ENCODE measurements at places on chromosomes 6 and 20. TPM values are rescaled to one million over a fixed set of nuclear protein-coding genes. Genes with fewer than 3 reads are reported as not detected.
A peak's percentile ranks its signal among the peaks of the same experiment; 100 is the strongest.

Gene GINS1
- 30.4 TPM for total RNA-seq

Gene HLA-DPB1
- 1.5 TPM for total RNA-seq

Gene PPP1R18
- total RNA-seq: 33.6 TPM

Gene BMP6
- total RNA-seq: 1.6 TPM

Gene LBP
- 0.15 TPM for total RNA-seq

Gene WFDC10B
- total RNA-seq: not detected

DNA sequence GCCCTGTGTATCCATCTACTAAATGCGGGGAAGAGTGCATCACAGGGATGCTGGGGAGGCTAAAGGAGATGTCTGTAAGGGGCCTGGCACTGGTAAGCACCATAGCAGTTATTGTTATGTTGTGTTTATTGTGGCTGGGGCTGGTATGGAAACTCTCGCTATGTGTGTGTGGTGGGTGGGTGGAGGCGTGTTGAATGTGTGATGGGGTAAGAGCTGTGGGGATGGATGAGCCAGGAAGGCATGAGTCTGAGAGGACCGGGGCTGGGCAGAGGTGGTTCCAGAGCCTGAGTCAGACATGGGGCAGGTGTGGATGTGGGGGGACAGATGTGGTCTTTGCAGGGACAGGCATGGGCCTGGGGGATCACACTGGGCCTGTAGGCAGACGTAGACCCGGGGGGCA is 88.1 kb downstream of the GRM4 start:
- H3K27ac ChIP-seq: no peak overlapping the region
- H3K36me3 ChIP-seq: no peaks in the 10 kb centered on the region
- no peak overlapping the region for H3K4me3 ChIP-seq
- H3K4me1 ChIP-seq: peaks cover 21% of the 10 kb centered on the region
- no peaks in the 10 kb centered on the region for H3K27me3 ChIP-seq

GRCh38 chr6:114339706-114340105 is 3.1 kb downstream of the HS3ST5 start:
- peaks cover 12% of the 10 kb centered on the region for H3K27me3 ChIP-seq
- no peak for DNase-seq

GRCh38 chr6:14857501-14857900 is 388.4 kb upstream of the JARID2 start:
- H3K27ac ChIP-seq: no peak overlapping the region
- DNase-seq: no peak
- H3K36me3 ChIP-seq: no peaks in the 10 kb centered on the region
- no peak overlapping the region for H3K4me3 ChIP-seq
- H3K4me1 ChIP-seq: no peaks in the 10 kb centered on the region

- no peak for DNase-seq
- H3K27me3 ChIP-seq: no peaks in the 10 kb centered on the region
- peaks cover 7% of the 10 kb centered on the region for H3K4me1 ChIP-seq
- no peaks in the 10 kb centered on the region for H3K36me3 ChIP-seq
- H3K4me3 ChIP-seq: no peak overlapping the region
Measured at GRCh38 chr6:54981647-54982046, 135.1 kb downstream of the FAM83B start.

DNA sequence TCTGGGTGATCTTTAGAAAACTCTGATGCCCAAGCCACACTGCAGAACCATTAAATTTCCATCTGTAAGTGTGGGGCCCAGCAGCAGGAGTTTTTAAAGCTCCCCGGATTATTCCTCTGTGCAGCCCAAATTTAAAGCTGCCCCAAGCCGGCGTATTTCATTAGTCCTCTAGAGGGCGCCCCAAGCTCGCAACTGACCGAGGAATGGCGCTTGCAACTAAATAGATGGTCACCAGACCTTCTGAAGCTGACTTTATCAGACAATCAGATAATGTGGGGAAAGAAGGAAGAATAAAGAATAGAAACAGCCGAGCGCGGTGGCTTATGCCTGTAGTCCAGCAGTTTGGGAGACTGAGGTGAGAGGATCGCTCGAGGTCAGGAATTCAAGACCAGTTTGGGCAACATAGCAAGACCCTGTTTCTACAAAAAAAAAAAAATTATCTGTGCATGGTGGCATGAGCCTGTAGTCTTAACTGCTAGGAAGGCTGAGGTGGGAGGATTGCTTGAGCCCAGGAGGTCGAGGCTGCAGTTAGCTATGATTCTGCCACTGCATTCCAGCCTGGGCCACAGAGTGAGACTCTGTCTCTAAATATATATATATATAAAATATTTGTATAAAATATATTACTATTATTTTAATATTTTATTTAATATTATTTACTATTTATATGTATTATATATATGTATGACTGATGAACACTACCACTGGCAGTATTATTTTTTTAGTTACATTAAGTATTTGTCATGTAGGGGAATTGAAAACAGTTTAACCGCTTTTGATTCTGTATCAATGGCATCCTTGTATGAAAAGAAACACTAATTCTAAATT is 56.0 kb downstream of the OTOR start:
- H3K4me3 ChIP-seq: no peak overlapping the region
- DNase-seq: peak; percentile 21
- H3K27ac ChIP-seq: no peak overlapping the region
- no peaks in the 10 kb centered on the region for H3K36me3 ChIP-seq
- H3K4me1 ChIP-seq: no peaks in the 10 kb centered on the region

DNA sequence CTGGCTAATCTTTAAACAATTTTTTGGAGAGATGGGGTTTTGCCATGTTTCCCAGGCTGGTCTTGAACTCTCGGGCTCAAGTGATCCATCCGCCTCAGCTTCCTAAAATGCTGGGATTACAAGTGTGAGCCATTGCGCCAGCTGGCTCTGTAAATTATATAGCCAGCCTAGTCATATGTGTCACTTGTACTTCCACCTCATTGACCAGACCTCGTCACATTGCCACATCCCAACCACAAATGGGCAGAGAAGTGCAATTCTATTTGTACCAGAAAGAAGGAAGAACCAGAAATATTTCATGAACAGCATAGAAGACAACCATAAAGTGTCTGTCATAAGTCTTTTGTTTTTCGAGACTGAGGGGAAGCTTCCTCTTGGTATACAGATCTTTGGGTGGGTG is 304.9 kb upstream of the RNF24 start:
- H3K27me3 ChIP-seq: no peaks in the 10 kb centered on the region
- no peaks in the 10 kb centered on the region for H3K4me1 ChIP-seq
- H3K4me3 ChIP-seq: no peak overlapping the region
- no peak overlapping the region for H3K27ac ChIP-seq
- H3K36me3 ChIP-seq: no peaks in the 10 kb centered on the region

- H3K4me3 ChIP-seq: no peak overlapping the region
- no peak overlapping the region for H3K27ac ChIP-seq
- no peaks in the 10 kb centered on the region for H3K36me3 ChIP-seq
- no peaks in the 10 kb centered on the region for H3K4me1 ChIP-seq
Measured at GRCh38 chr20:16758454-16759180, 10.5 kb downstream of the OTOR start.

DNA sequence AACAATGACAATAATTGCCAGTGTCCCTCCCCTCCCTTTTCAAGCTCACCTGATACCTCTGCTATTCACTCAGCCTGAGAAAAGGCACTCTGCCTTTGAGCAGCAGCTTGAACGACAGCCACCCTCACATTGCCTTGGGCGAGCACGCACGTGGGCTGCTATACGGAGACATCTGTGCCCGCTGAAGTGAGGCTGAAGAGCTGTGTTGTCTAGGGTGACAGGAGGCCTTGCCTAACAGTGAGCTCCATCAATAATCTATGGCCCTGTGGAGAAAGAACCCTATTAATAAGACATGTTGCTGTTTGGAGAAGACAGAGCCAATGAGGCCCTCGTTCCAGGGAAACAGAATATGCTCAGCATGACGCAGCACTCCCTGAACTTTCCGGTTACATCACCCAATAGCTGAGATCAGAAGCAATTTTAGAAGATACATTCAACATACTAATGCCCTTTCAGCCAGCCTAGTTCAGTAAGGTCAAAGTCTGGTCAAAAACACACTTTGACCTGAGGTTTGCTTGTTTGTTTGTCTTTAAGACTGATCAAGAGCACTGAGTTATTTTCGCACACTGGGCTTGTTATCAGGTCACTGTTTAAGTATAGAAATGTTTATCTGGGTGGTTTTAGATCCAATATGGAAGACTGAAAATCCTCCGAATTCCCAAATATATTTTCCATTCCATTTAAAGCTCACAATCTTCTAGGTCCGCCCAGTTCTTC is 30.6 kb downstream of the RBM24 start:
- no peaks in the 10 kb centered on the region for H3K4me1 ChIP-seq
- no peaks in the 10 kb centered on the region for H3K36me3 ChIP-seq
- no peak overlapping the region for H3K27ac ChIP-seq
- H3K4me3 ChIP-seq: no peak overlapping the region

- no peaks in the 10 kb centered on the region for H3K4me1 ChIP-seq
- no peak overlapping the region for H3K4me3 ChIP-seq
- no peaks in the 10 kb centered on the region for H3K27me3 ChIP-seq
- no peaks in the 10 kb centered on the region for H3K36me3 ChIP-seq
- no peak overlapping the region for H3K27ac ChIP-seq
Measured at GRCh38 chr6:101069191-101069795, 188.2 kb upstream of the ASCC3 start.

GRCh38 chr6:14286634-14287428 is 169.3 kb downstream of the CD83 start:
- peaks cover 13% of the 10 kb centered on the region for H3K4me1 ChIP-seq
- no peaks in the 10 kb centered on the region for H3K27me3 ChIP-seq
- no peak overlapping the region for H3K4me3 ChIP-seq
- no peaks in the 10 kb centered on the region for H3K36me3 ChIP-seq

DNA sequence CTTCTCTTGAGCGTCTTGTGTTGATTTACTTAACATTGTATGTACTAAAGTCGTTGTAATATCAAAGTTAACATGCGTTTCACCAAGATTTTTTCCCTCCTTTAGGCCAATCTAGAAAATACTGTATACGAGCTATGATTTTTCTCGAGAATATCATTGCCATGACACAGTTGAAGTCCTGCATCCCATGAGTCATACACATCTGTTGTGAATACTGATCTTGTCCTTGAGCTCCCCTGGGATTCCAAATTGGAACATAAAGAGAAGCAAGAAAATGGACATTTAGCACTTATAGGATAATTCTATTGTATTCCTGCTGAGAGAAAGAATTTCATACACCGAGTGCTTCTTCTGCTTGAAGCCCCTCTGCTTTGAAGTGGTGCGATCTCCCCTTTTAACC is 109.6 kb downstream of the SLC35B3 start:
- H3K27ac ChIP-seq: no peak overlapping the region
- no peaks in the 10 kb centered on the region for H3K4me1 ChIP-seq
- H3K36me3 ChIP-seq: no peaks in the 10 kb centered on the region
- DNase-seq: no peak
- no peak overlapping the region for H3K4me3 ChIP-seq

DNA sequence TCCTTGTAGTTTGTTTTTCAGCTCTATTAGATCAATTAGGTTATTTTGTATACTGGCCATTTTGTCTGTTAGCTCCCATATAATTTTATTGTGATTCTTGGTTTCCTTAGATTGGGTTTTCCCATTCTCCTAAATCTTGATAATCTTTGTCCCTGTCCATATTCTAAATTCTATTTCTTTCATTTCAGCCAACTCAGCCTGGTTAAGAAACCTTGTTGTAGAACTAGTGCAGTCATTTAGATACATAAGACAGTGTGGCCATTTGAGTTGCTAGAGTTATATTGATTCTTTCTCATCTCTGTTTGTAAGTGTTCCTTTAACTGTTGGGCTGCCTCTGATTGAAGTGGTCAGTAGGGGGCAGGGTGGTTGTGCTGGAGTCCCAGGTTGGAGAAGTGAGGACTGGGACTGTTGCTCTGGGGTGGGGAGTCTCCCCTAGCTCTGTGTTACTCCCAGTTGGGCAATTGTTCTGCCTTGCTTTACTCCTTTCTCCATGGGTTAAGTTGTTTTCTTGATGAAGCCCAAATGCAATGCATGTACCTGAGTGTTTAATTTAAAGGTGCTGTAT is 98.8 kb upstream of the NRN1 start:
- H3K4me3 ChIP-seq: no peak overlapping the region
- peak; percentile 2 for DNase-seq
- H3K4me1 ChIP-seq: no peaks in the 10 kb centered on the region
- peaks cover 4% of the 10 kb centered on the region for H3K27me3 ChIP-seq
- H3K36me3 ChIP-seq: no peaks in the 10 kb centered on the region

- no peak overlapping the region for H3K27ac ChIP-seq
- no peak overlapping the region for H3K4me3 ChIP-seq
- no peaks in the 10 kb centered on the region for H3K36me3 ChIP-seq
- no peaks in the 10 kb centered on the region for H3K4me1 ChIP-seq
- no peak for DNase-seq
Measured at GRCh38 chr20:57672953-57673575, 36.8 kb downstream of the PMEPA1 start.

DNA sequence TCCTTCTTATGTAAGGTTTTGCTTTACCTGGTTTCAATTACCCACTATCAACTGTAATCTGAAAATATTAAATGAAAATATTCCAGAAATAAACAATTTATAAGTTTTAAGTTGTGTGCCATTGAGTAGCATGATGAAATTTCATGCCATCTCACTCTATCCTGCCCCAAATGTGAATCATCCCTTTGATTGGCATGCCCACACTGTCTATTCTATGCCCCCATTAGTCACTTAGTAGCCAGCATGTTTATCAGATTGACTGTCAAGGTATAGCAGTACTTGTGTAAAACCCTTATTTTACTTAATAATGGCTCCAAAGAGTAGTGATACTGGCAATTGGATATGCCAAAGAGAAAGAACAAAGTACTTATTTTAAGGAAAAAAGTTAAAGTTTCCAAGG is 403.8 kb downstream of the ADGRB3 start:
- no peak for DNase-seq
- H3K4me3 ChIP-seq: no peak overlapping the region
- no peak overlapping the region for H3K27ac ChIP-seq
- H3K4me1 ChIP-seq: no peaks in the 10 kb centered on the region
- no peaks in the 10 kb centered on the region for H3K36me3 ChIP-seq

DNA sequence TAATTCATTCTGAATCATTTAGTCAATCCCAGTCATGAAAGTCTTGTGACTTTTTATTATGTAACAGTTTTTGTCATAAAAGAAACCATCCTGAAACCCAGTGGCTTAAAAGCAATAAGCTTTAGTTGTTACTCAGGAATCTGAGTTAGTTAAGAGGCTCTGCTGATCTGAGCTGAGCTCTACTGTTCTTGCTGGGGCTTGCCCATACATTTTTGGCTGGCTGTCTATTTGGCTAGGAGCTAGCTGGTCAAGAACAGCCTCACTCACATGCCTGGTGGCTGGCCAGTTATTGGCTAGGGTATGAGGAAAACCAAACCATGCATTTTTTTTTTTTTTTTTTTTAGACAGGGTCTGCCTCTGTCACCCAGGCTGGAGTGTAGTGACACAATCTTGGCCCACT is 10.6 kb downstream of the TCF21 start:
- H3K27ac ChIP-seq: no peak overlapping the region
- no peak overlapping the region for H3K4me3 ChIP-seq
- no peaks in the 10 kb centered on the region for H3K4me1 ChIP-seq
- no peak for DNase-seq
